Ureter (tissue), 1 donor: ENCODE measurements at places on chromosomes 1 and 21. TPM values are rescaled to one million over a fixed set of nuclear protein-coding genes. Genes with fewer than 3 reads are reported as not detected.
A peak's percentile ranks its signal among the peaks of the same experiment; 100 is the strongest.

TMPRSS15 gene
- not detected for total RNA-seq

NADK gene
- 80.3 TPM for total RNA-seq

GRCh38 chr1:20194757-20195461 is 8.6 kb upstream of the PLA2G2C start:
- peak; percentile 62 for DNase-seq

TMEM79 gene
- total RNA-seq = 26.2 TPM

GRCh38 chr1:90989302-90989701 is 32.5 kb downstream of the ZNF644 start:
- DNase-seq = no peak
